ENCODE measurements at places on chromosomes 4 and X. TPM values are rescaled to one million over a fixed set of nuclear protein-coding genes. Genes with fewer than 3 reads are reported as not detected.

DNA sequence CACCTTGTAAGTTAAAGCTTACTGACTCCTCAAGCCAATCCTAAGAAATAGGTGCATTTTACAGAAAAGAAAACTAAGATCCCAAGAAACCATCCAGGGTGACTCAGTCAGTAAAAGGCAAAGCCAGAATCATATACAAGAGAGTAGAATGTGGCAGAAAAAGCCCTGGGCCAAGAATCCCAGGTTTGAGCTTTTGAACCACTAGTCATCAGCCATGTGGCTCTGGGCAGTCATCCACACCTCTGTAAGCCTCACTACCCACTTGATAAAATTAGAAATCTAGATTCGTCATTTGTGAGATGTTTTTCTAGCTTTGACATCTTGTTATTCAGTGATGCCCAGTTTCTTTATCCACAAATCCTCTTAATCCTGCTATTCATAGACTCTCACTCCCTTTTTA, 122.2 kb upstream of the PDE5A start:
- no peak overlapping the region for H3K27ac ChIP-seq
- no peak for DNase-seq
- no peak overlapping the region for H3K4me3 ChIP-seq
- no peaks in the 10 kb centered on the region for H3K4me1 ChIP-seq
- no peaks in the 10 kb centered on the region for H3K27me3 ChIP-seq

GRCh38 chr4:150258569-150258968, 180.3 kb downstream of the DCLK2 start:
- no peaks in the 10 kb centered on the region for H3K4me1 ChIP-seq
- DNase-seq = no peak
- no peak overlapping the region for H3K4me3 ChIP-seq
- H3K27me3 ChIP-seq = no peaks in the 10 kb centered on the region

The SATL1 gene
- not detected for total RNA-seq

GRCh38 chrX:77493677-77494553, 46.7 kb downstream of the FGF16 start:
- DNase-seq = no peak
- H3K36me3 ChIP-seq = no peaks in the 10 kb centered on the region
- H3K4me1 ChIP-seq = no peaks in the 10 kb centered on the region
- no peaks in the 10 kb centered on the region for H3K27me3 ChIP-seq
- no peak overlapping the region for H3K4me3 ChIP-seq

DNA sequence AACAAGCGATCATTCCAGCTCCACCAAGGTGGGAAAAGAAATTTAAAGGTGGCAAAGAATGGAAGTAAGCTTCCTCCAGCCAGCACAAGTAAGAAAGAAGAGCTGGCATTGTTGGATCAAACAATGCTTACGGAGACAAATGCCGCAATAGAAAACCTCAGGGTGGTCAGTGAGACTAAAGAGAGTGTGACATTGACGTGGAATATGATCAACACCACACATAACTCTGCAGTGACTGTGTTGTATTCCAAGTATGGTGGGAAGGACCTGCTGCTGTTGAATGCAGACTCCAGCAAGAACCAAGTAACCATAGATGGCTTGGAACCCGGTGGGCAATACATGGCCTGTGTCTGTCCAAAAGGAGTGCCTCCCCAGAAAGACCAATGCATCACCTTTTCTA, 22.2 kb downstream of the LRIT3 start:
- H3K36me3 ChIP-seq = no peaks in the 10 kb centered on the region
- no peaks in the 10 kb centered on the region for H3K4me1 ChIP-seq
- H3K27me3 ChIP-seq = no peaks in the 10 kb centered on the region
- no peak overlapping the region for H3K4me3 ChIP-seq
- H3K27ac ChIP-seq = no peak overlapping the region

DNA sequence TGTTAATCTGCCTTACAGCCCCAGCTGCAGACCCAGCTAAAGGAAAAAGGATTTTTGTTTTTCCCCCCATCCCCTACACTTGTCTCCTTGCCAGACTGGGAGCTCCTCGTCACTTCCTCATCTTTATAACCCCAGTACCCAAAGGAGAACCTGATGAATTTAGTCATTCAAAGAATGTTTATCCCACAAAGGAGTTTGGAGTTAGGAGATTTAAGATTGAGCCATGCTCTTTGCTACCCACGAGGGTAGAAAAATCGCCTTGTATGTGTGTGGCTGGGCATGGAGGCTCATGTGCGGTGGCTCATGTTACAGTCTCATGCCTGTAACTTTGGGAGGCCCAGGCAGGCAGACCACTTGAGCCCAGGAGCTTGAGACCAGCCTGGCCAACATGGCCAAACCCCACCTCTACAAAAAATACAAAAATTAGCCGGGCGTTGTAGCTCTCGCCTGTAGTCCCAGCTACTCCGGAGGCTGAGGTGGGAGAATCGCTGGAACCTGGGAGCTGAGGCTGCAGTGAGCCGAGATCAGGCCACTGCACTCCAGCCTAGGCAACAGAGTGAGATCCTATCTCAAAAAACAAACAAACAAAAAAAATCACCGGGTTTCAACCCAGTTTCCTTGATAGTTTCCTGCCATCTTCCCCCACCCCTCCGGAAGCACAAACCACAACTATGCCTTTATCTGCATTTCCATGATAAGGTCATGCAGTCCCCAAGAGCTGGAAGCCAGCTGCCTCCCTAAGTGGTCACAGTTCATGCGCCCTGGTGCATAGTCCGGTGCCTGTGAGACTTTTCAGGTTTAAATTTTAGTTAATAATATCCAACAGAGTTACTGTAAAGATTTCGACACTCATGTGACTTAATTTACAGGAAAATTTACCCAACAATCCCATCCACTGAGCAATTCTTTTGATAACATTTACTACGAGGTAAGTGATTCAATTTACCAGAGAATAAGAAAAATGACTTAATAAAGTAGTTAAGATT, 1.5 kb downstream of the CFAP97 start:
- DNase-seq = peak; percentile 66
- H3K36me3 ChIP-seq = no peaks in the 10 kb centered on the region
- peaks cover 30% of the 10 kb centered on the region for H3K4me1 ChIP-seq
- no peaks in the 10 kb centered on the region for H3K27me3 ChIP-seq
- H3K4me3 ChIP-seq = peak overlapping the region; percentile 62

DNA sequence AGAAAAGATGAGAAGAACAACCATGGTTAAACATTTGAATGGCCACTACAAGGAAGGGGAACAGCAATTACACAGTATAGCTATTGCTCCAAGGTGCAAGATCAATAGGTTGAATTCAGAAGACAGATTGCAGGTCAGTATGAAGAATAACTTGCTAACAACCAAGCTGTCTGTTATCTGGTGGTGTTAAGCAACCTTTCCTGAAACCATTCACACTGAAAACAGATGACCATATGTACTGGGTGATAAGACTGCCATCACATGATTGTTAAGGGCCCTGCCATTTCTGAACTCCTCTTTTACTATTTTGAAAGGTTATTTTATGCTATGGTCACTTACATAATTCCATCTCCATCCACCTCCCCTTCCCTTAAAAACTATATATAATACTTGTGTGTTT, 6.8 kb downstream of the GABRA3 start:
- H3K4me1 ChIP-seq = no peaks in the 10 kb centered on the region
- no peaks in the 10 kb centered on the region for H3K36me3 ChIP-seq
- H3K27ac ChIP-seq = no peak overlapping the region

DNA sequence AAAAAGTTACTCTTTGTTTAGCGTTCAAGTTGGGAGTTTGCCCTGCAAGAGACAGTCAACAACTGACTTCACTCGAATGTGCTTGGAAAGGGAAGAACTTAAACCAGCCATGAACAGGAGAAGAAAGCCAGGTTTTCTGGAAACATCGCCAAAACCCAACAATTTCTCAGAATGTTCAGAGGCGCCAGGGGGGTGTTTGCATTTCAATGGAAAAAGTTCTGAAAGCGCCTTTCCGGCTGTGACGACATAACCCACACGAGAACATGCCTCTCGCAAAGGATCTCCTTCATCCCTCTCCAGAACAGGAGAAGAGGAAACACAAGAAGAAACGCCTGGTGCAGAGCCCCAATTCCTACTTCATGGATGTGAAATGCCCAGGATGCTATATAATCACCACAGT, 78.1 kb upstream of the ADGRA3 start:
- H3K27ac ChIP-seq = no peak overlapping the region
- H3K27me3 ChIP-seq = no peaks in the 10 kb centered on the region
- H3K4me3 ChIP-seq = no peak overlapping the region
- H3K36me3 ChIP-seq = no peaks in the 10 kb centered on the region
- H3K4me1 ChIP-seq = no peaks in the 10 kb centered on the region
- DNase-seq = no peak

GRCh38 chrX:24920769-24921168, 95.0 kb downstream of the ARX start:
- H3K4me1 ChIP-seq = no peaks in the 10 kb centered on the region
- H3K4me3 ChIP-seq = no peak overlapping the region
- no peaks in the 10 kb centered on the region for H3K27me3 ChIP-seq
- no peaks in the 10 kb centered on the region for H3K36me3 ChIP-seq
- DNase-seq = no peak

All from CD8-positive, alpha-beta memory T cell (primary cell).